ENCODE measurements at places on chromosomes 1 and 21. TPM values are rescaled to one million over a fixed set of nuclear protein-coding genes. Genes with fewer than 3 reads are reported as not detected.

DNA sequence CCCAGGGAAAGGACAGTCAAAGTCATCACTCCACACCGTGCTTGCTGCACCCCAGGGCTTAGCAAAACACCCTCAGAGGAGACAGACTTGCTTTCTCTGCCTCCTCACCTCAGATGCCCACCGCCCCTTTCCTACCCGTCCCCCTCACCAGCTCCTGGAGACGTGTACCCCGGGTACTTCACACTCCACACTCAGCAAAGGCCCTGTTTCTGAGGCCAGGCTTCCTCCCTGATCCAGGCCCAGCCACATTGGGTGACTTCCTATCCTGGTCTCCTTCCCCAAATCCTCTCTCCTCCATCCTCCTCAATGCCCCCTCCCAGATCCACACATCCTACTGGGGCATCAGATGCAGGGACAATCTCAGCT, 116.7 kb downstream of the DMRTB1 start:
- DNase-seq: no peak

DNA sequence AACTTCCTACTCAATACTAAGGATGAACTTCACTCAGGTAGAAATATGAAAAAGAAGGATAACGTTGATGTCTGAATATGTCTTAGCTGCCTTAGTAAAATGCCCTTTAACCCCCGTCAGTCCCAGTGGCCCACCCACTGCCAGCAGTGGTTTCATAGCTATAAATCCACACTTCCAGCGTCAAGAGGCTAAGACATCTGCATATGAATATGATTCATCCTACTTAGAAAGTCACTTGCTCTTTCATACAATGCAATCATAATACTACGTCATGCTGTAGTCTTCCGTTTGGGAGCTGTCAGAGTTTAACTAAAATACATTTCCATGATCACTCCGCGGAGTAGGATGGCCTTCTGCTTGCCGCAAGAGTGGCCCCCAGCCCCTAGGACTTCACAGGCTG, 247.3 kb downstream of the SDCCAG8 start:
- no peak for DNase-seq

GRCh38 chr1:175552306-175552705, 191.1 kb downstream of the TNR start:
- no peak for DNase-seq

DNA sequence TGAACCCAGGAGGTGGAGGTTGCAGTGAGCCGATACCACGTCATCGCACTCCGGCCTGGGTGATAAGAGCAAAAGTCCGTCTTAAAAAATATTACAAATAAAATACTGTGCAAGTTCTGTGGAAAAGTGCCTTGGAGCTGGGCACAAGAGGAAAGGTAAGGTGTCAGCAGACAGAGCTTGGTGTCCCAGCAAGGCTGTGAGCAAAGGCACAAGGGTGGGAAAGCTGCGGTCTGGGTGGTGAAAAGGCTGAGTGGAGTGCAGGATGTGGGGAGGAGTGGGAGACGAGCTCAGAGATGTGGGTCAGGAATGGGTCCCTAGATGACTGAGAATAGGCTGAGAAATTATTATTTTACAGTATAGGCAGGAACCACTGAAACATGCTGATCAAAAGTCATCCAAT, 150.6 kb downstream of the RHOU start:
- DNase-seq: no peak

- DNase-seq: no peak
Observed at GRCh38 chr1:184112176-184112948, 60.8 kb downstream of the TSEN15 start.

Gene SMIM11
- 0.49 TPM for total RNA-seq

Gene ATPAF1
- total RNA-seq: 25.7 TPM

All from esophagus squamous epithelium (tissue), 5 donors.